KBM-7 (cell line): ENCODE measurements at places on chromosomes 11 and 22.

- DNase-seq, result no peak
Observed at GRCh38 chr22:27409299-27409698, 392.3 kb downstream of the MN1 start.

DNA sequence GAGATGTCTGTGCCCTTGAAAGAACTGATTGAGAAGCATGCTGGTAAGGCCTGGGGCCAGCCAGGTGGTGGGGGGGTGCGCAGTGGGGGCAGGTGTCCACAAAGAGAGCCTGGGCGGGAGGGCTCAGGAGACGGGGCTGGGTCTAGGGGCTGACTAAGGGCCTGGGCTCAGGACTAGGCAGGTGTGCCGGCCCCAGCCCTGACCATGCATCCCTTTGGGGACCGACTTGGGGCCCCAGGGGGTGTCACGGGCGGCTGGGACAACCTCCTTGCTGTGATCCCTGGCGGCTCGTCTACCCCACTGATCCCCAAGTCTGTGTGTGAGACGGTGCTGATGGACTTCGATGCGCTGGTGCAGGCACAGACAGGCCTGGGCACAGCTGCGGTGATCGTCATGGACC, 4.4 kb downstream of the NDUFV1 start:
- no peak for DNase-seq

- no peak for DNase-seq
Observed at GRCh38 chr11:1295591-1295990, 13.8 kb downstream of the TOLLIP start.

DNA sequence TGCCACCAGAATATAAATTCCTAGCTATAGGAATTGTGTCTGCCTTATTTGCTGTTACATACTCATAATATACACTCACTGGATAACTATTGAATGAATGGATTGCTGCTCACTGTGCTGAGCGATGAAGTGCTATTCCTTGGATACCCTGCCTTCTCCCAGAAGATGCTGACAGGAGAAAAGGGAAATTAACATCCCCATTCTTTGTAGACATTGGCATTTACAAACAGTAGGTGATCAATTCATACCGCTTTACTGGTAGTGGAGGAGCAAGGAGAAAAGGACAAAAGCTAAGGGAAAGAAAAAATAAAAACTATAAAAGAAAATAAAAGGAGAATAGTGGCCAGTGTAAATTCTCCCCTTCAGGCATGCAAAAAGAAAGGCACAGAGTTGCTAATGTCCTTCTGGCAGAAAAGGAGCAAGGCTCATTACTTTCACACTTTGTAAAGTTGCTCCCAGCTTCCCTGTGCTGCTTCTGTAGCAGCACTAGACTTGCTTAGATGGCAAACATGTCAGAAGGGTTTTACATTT, 183.0 kb downstream of the LUZP2 start:
- no peak for DNase-seq

- no peak for DNase-seq
Observed at GRCh38 chr11:135069890-135070289, 657.8 kb upstream of the B3GAT1 start.

DNA sequence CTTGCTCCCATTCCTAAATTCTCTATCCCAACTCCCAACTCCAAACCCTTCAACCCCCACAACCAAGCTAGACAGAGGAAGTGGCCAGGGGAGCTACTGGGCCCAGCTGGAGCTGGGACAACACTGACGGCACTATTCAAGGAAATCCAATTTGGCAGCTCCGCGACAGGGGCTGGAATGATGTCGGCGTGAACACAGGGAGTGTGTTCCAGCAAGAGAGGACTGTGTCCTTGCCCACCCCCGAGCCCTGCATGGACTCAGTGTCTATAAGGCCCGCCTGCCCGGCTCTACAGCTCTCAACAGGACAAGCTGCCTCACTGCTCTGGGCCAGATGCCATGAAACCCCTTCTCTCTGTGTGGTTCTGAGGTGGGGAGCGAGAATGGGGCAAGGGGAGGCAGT, 11.3 kb downstream of the PCSK7 start:
- no peak for DNase-seq

DNA sequence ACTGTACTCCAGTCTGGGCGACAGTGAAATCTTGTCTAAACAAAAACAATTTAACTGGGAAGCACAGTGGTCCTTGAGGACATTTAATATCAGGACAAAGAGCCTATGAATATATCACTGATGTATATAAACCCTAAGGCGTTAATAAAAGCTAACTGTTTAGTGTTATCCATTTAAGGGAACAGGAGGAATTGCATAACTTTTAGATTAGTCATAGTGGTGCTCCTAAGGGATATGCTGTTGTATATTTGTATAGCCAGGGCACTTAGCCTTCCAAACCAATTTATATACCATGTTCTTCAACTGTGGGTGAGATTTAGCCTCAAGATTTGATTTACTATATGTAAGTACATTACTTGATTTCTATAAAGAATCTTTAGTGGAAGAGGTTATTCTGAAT, 3.0 kb upstream of the CHEK1 start:
- no peak for DNase-seq

GRCh38 chr22:38267086-38267485, 5.7 kb downstream of the TMEM184B start:
- peak; percentile 83 for DNase-seq

- no peak for DNase-seq
Observed at GRCh38 chr11:117378976-117379865, 51.6 kb downstream of the CEP164 start.

GRCh38 chr11:8392886-8393285, 129.2 kb upstream of the LMO1 start:
- no peak for DNase-seq

DNA sequence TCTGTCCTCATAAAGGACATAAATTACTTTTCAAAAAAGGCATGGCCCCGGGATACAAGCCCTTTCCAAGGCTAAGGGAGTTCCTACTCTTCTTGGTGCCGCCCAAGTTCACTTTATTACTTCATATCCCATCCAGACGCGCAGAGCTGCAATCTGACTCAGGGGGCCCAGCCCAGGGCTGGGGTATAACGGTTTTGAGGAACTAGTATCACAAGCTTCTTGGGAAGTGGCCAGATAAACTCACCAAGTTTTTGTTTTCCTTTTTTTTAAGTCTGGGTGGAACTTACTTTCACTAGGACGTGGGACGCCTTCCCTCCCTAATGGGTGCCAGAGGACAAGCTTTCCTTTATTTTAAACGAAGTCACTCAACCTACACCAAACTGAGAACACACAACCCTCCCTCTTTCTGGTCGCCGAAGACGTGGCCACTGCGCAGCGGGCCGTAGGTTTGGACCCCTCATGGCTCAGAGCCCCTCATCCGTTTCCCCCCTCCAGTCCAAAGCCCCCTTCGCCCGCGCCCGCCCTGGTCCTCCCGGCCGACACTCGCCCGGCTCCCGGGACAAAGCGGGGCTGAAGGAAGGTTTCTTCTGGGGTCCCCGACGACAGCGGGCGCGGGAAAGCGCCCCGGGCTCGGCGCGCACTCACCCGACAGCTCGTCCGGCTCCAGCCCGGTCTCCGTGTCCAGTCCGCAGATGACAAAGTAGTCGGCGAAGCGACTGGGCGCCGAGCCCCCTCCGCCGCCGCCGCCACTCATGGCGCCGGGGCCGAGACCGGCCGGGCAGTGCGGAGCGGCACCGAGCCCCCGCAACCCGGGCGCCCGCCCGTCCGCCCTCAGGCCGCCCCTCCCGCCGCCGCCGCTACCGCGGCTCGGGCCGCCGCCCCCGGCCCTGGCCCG, 587 bp downstream of the DENND5A start:
- peak; percentile 89 for DNase-seq
